ENCODE measurements at places on chromosomes 1 and 21.

- no peak for DNase-seq
Observed at GRCh38 chr1:200226268-200226968, 183.4 kb downstream of the ZNF281 start.

DNA sequence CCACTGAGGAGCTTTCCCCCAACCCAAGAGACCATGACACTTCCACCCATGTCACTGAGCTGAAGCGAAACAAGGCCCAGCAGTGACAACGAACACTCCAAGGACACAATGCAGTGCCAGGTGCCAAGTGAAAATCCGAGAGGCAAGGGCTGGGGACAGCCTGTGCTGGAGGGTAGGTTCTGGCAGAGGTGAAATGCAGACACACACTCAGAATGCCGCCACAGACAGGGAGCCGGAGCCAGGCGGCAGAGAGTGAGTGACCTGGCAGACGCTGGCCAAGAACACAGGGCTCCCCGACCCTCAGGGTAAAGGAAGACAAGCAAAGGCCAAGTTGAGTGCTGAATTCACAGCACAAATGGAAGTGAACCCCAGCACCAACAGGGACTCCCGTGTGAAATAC lies 78.9 kb downstream of the CD46 start:
- no peak for DNase-seq

- no peak for DNase-seq
Observed at GRCh38 chr1:38561725-38562124, 297.8 kb downstream of the RRAGC start.

DNA sequence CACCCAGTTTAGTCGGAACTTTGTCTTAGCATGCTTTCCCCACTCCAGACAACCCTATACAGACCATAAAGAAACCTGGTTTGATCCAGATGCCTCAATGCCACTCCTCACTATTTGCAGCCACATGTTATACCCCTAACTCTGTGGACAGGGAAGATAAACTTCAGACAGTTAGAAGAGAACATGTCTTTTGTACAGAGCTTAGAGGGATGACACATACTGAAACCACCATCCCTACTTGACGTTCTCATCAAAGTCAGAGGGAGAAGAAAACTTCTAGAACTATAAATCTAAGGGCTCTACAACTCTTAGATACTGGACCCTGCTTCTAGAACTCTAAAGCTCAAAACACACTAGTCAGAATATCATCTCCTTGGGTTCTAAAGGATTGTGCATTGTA lies 3.7 kb downstream of the SYT6 start:
- no peak for DNase-seq

DNA sequence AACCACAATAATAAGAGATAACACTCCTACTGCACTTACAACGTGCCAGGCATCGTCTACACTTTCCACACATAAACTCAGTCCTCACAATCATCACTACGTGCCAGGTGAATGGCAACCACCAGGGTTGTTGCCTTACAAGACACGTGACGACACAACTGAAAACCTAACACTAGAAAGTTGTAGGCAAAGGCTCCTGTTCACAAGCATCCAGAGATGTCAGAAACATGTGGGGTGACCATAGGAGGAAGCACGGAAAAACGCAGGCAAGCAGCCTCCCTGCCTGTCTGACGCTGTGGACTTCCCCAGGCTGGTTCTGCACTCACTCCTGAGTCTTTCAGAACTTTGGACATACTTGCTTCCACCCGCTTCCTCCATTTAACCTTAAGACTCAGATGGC lies 7.0 kb downstream of the CAPZB start:
- DNase-seq = no peak
